ENCODE measurements at places on chromosomes 13 and 19. TPM values are rescaled to one million over a fixed set of nuclear protein-coding genes. Genes with fewer than 3 reads are reported as not detected.

- H3K27ac ChIP-seq: peak overlapping the region; percentile 5
- DNase-seq: no peak
- no peak overlapping the region for H3K4me3 ChIP-seq
- peaks cover 37% of the 10 kb centered on the region for H3K4me1 ChIP-seq
- H3K36me3 ChIP-seq: no peaks in the 10 kb centered on the region
Observed at GRCh38 chr13:46389457-46390451, 2.7 kb upstream of the RUBCNL start.

- H3K4me3 ChIP-seq: peak overlapping the region; percentile 73
- no peak for DNase-seq
- no peaks in the 10 kb centered on the region for H3K36me3 ChIP-seq
- H3K27me3 ChIP-seq: peaks cover 87% of the 10 kb centered on the region
Observed at GRCh38 chr13:24747248-24748060, 16.5 kb upstream of the RNF17 start.

DNA sequence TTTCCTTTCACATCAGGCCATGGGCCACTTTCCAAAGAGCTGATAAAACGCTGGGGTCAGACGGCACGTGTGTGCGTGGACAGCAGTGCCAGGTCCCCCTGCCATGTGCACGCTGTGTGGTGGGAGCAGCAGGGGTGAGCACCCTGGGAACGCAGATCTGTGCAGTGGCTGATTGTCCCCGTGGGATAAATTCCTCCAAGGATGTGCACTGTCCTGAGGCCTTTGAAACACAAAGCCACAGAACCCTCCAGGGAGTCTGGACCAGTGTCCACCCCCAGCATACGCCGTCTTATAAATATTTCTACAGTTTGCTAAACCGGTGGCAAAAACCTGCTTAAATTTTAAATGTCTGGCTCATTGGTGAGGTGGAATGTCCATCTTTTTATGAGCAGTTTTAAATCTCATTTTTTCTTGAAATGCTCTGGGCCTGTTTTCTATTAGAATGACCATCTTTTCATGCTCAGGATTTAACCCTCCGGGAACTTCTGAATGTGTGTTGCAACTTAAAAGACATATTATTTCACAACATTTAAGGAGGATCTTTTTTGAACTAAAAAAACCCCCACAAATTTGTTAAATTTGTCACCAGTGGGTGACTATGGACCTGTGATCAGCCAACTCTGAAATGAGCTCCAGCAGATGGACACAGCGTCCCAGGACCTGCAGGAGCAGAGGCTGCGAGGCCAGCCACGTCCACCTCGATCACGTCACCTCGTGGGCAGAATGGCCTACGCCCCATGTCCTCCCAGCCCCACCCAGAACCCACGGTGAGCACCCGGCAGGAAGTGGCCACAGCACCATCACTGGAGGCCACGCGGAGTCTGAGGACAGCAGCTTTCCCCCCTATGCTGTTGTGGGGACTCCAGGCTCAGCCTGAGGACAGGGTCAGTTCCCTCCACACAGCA, 68.6 kb downstream of the RASA3 start:
- peaks cover 40% of the 10 kb centered on the region for H3K4me1 ChIP-seq
- peak overlapping the region; percentile 97 for H3K27ac ChIP-seq
- no peaks in the 10 kb centered on the region for H3K36me3 ChIP-seq
- DNase-seq: no peak
- H3K4me3 ChIP-seq: peak overlapping the region; percentile 58

- DNase-seq: no peak
- peaks cover 17% of the 10 kb centered on the region for H3K4me1 ChIP-seq
- no peak overlapping the region for H3K27ac ChIP-seq
- no peaks in the 10 kb centered on the region for H3K36me3 ChIP-seq
- no peaks in the 10 kb centered on the region for H3K27me3 ChIP-seq
Observed at GRCh38 chr13:39935155-39935554, 279.7 kb downstream of the COG6 start.

DNA sequence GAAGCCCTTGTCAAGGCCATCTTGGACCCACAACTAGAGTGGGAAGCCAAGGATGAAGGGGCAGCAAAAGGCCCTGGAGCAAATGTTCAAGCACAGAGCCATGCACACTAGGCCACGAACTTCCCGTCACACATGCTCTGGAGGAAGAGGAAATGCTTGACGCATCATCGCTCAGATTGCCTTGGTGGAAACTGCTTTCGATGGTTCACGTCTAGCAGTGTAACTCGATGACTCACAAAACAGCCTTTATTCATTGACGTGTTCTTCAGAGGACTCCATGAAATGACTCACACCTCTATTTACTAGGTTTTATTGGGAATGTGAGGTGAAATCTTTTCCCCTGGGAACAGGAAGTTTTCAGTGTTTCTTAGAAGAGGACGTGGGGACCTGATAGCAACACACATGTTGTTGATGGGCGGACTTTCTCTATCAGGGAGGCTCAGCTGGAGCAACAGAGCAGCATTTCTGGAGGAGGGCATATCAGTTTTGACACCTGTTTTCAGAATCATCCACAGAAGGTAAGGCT, 79.8 kb upstream of the FLT1 start:
- no peak overlapping the region for H3K4me3 ChIP-seq
- peaks cover 10% of the 10 kb centered on the region for H3K27me3 ChIP-seq
- peaks cover 3% of the 10 kb centered on the region for H3K4me1 ChIP-seq
- no peak overlapping the region for H3K27ac ChIP-seq
- no peak for DNase-seq
- H3K36me3 ChIP-seq: no peaks in the 10 kb centered on the region

The GDF15 gene
- total RNA-seq: 3.2 TPM

The ANKRD24 gene
- total RNA-seq: 0.75 TPM
